Adrenal gland (tissue), 19 donors: ENCODE measurements at places on chromosomes 6 and 20. TPM values are rescaled to one million over a fixed set of nuclear protein-coding genes. Genes with fewer than 3 reads are reported as not detected.

The NR2E1 gene
- polyA plus RNA-seq, result 0.08 TPM

The PLN gene
- 8.4 TPM for polyA plus RNA-seq

- no peak for DNase-seq
Measured at GRCh38 chr6:33430334-33430733, 10.5 kb downstream of the SYNGAP1 start.

GRCh38 chr6:148240461-148240840, 102.2 kb upstream of the SASH1 start:
- DNase-seq, result no peak

DNA sequence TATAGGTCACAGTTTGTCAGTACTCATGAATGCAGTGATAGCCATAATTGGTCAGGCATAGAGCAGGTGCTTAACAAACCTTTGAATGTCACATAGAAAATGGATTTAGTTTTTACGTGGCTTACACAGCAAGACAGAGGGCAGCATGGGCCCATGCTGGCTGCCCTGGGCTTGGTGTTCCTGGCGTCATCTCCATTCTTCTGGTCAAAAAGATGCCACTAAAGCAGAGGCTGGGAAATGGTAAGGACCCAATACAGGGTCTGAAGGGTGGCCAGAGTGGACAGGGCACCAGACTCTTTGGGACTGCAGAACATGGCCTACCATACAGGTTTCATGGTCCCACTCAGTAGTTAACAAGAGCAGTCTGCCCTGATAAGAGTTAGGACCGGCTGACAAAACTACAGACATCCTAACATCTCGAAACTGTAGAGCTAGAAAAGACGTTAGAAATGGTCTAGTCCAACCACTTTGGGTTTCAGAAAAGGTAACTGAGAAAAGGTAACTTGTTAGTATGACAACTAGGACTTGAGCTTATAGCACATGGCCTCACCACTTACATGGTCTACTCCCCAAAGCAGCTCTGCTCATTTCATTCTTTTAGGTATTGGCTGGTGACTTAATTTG, 22.6 kb downstream of the HEBP2 start:
- DNase-seq, result no peak
